ENCODE measurements at places on chromosomes 4 and X.

DNA sequence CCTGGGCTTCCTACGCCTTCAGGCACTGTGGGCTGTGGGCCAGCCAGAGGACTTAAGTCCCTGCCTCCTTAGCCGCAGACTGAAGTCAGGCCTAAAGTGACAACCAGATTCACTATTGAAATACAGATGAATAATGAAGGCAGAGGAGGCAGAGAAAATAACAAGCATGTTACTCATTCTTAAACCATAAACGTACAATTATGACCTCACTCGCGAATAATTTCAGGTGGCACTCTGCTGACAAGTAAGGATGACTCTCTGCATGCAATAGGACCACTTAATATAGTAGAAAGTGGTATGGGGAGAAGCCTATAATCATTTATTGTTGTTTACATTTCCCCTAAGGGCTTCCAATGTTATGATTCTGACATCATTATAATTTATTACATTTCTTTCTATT lies 409.2 kb upstream of the FGF13 start:
- DNase-seq, result peak; percentile 21

- peak; percentile 58 for DNase-seq
Observed at GRCh38 chr4:89356086-89356485, 48.5 kb upstream of the GPRIN3 start.

DNA sequence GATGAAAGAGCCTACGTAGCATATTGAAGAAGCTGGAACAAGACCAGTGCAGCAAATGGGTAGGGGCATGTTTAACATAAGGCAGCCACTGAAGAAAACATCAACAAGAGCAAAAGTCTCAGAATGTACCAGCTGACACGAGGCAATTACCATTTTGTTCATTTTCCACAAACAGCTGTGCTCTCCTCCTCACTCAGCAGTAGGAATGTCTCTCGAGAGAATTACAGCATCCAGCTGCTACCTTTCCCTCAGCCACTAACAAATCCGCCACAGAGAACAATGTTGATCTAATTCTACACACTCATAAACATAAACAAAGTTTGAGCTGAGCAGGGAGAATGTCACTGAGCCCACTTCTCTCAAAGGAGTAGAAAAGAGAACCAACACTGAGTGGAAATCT lies 68.0 kb downstream of the OPHN1 start:
- no peak for DNase-seq

- no peak for DNase-seq
Observed at GRCh38 chr4:1996866-1997611, 11.7 kb downstream of the NELFA start.

GRCh38 chr4:47239649-47240048 lies 208.3 kb downstream of the GABRB1 start:
- DNase-seq, result no peak

- DNase-seq, result no peak
Observed at GRCh38 chrX:19824603-19825002, 62.8 kb downstream of the SH3KBP1 start.

GRCh38 chr4:47484168-47484567 lies 907 bp upstream of the ATP10D start:
- no peak for DNase-seq

DNA sequence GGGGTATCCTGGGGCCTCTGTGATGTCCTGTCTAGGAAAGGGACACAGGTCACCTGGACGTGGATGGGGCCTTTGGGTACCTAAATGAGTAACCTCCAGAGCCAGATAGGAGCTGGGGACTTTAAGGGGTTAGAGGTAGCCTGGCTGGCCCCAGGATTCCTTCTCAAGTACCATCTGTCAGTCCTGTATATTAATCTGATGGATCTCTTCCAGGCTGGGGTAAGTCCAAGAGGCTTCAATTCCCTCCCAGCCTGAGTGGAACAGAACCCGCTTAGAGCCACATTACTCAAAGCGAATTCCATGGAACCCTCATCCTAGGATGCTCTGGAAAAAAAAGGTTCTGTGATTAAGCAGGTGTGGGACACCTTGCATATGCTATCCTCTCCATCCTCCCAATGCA lies 24.8 kb upstream of the MAP3K15 start:
- no peak for DNase-seq

DNA sequence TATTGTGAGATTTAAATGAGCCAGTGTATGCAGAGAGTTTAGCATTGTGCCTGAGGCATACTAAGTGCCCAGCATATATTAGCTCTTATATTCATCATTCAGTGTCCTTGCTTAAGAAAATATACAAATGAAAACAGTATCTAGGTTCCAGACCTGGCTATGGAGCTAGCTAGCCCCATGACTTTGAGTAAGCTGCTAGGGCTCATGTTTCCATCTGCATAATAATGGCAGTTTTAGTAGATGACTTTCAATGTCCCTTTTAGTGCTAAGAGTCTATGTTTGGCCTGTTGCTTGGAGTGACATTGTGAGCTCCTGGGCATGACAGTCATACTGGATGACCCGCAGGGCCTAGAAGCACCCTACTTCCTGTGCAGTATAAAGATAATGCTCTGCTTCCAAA lies 435.3 kb downstream of the ZIC3 start:
- DNase-seq, result peak; percentile 63

DNA sequence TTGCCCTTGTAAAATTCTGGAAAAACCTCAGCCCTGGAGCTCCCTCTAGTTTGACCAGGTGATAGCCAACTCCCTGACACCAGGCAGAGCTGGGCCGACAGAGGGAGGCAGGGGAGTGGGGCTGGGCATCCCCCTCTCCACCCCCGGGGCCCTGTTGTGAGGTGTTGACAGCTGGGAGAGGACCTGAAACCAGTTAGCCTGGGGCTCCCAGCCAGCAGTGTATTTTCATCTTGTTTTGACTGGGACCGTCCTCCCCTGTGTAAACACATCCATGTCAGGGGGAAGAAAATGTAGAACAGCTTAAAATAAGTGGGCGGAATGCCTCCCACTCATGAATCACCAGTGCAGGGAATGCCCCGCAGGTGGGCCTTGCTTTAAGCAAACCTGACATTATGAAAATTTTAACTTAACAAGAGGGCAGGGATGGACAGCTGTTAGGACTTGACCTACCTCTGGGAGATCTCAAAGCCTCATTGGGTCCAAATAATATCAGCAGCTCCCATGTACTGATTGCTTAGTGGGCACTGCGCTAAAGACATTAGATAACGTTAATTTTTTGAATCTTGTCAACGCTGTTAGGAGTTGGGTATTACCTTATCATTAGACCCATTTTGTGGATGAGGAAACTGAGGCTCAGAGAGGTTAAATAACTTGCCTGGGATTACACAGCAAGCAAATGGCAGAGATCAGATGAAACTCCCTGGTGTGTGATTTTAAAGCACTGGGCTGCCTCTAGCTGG lies 45.9 kb downstream of the TSC22D3 start:
- no peak for DNase-seq

DNA sequence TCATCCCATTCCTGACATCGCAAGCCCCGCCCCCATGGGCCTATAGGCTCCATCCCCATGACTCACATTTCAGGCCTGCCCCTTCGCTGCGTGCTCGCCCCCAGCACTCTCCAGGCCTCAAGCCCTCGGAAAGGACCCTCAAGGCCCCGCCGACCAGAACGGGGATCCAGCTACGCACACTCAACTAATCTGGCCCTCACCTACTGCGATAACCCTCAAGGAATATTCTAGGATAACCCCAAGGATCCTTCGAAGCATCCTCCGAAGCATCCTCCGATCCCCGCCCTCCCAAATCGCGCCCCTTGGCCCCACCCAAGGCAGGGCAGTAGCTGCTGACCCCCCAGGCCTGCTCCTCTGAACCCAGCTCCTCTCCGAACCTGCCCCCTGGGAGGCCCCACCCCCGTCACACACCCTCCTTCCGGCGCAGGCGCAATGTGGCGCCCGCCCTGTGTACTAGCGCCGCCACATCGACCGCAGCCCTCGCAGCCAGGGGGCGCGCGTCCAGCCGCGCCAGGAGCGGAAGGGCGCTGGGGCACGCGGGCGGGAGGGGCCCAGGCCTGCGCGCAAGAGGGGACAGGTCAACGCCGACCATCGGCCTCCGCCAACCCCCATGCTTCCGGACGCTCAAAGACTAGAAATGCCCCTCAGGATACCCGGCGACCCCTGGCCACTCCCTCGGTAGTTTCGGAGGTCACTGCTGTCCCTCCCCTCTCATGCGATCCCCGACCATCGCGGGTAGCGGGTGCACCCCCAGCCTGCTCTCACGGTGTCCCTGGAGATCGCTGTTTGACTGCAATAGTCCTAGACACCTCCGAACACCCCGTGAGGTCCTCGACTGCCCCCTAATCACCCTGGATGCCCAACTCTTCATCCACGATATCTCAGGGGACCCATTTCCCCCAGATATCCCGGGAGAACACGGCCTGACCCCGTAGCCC lies 6.4 kb upstream of the MAGIX start:
- peak; percentile 55 for DNase-seq

- no peak for DNase-seq
Observed at GRCh38 chr4:147725673-147726072, 6.2 kb upstream of the ARHGAP10 start.

GRCh38 chr4:54475546-54475945 lies 182.2 kb upstream of the KIT start:
- DNase-seq, result no peak

DNA sequence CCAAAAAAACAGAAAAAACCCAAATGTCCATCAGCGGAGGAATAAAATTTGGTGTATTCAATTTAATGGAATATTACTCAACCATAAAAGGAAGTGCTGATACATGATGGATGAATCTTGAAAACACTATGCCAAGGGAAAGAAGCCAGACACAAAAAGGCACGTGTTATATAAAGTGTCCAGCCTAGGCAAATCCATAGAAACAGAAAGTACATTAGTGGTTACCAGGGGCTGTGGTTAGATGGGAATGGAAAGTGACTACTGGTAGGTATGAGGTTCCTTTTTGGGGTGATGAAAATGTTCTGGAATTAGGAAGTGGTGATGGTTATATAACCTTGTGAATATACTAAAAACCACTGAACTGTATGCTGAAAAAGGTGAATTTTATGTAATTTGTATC lies 3.5 kb upstream of the CDKL2 start:
- no peak for DNase-seq

DNA sequence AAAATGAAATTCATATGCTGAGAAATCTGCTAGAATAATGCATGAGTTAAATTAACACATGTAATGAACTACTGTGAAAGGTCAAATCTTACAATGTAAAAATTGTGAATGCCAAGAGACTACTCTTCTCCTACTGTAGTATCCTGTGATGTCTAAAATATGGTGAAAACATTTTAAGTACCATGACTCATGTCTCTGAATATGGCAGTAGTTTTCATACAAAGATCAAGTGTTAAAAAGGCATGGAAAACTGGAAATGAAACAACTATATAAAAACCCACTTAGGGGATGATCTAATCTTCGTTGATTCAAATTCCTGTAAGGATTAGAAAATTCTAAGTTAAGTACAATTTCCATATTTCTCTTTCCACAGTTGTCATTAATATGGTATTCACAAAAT lies 221.3 kb downstream of the PPP3CA start:
- DNase-seq, result no peak

- no peak for DNase-seq
Observed at GRCh38 chrX:585115-585808, 45.3 kb upstream of the SHOX start.

DNA sequence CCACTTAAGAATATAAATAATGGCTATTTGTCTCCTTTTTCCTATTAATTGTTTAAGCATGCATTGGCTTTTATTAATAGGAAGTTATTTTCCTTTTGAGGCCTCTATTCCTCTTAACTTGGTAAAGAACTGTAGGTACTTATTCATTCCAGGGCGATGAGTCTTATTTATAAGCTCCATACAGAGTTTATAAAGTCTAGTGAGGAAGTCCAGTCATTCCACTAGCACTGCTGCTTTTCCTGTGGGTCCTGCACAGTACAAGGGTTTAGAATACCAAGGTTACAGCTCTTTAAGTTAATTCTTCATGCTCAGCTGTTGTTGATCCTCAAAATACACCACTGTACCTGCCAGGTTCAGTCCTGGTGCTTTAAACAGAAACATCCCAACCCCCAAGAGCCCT lies 28.5 kb upstream of the WNK3 start:
- DNase-seq, result no peak

DNA sequence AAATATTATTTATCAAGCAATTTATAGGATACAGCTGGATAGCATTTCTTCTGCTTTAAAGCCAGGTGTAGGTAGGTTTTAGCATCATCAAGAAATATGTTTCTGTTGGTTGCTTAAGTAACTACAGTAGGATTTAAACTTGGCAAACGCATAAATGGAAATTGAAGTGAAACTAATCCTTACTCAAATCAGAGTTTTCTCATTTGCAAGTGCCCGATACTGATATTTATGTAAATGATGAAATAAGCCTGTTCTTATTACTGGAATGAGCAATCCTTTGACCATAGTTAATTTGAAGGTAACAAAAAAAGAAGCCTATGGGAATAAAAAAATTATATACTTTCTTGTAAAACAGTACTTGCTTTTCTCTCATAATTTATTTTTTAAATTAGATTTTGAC lies 23.2 kb upstream of the PIGA start:
- no peak for DNase-seq

DNA sequence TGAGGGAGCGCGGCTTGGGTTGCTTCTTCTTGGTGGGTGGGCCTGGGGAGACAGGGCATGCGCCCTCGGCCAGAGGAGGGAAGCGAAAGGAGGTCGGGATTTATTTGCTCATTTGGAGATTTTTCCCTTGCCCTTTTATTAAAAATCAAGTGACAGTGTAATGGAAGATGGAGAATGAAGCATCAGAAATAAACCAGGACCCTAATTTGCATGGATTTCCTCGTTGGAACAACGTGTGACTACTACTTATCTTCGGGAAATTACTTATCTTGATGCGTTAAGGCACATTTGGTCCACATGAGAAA lies 709 bp upstream of the CLOCK start:
- DNase-seq, result no peak

- DNase-seq, result no peak
Observed at GRCh38 chr4:1247864-1248244, 1.1 kb downstream of the CTBP1 start.

- no peak for DNase-seq
Observed at GRCh38 chr4:87895964-87896621, 63.3 kb downstream of the MEPE start.

GRCh38 chrX:133375615-133376340 lies 39.5 kb downstream of the GPC4 start:
- no peak for DNase-seq

GRCh38 chr4:92654084-92654483 lies 350.3 kb downstream of the GRID2 start:
- DNase-seq, result no peak
